WTC11 (cell line): ENCODE measurements at places on chromosomes 2 and 18. TPM values are rescaled to one million over a fixed set of nuclear protein-coding genes. Genes with fewer than 3 reads are reported as not detected.

DNA sequence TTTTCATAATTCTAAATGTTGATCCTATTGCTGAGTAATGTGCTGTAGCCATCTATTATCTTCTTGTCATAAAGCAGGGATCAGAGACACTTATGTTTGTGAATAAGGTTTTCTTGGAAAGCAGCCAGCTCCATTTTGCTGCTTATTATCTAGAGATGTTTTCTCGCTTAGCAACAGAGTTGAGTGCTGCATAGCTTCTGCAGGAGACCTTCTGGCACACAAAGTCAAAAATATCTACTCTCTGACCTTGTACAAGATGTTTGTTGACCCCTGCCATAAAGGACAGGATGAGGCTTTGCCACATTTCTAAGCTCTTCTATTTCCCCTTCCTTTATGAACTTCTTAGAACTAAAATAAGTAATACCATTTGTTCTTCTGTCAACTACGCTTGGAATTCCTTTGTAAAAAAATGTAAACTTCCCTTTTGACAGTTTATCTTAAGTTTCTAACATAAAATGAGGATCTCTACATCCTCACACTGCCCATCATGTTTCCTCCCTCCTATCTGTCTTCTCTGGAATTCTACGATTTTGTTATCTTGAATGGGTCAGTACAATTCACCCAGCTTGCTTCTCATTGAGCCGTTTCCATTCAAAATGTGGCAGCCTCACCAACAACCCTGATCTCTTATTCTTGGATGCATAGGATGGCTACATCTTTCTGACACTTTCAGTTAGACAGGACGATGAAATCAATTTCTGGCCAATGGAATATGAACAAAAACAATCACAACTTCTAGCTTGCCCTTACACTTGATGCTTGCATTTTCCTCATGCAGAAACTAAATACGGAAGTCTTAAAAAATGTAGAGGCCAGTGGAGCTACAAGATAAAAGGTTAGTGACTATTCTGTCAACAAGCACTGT, 1377.0 kb downstream of the SUCLG1 start:
- H3K27ac ChIP-seq, result no peak overlapping the region
- no peaks in the 10 kb centered on the region for H3K36me3 ChIP-seq
- no peaks in the 10 kb centered on the region for H3K4me1 ChIP-seq
- no peaks in the 10 kb centered on the region for H3K27me3 ChIP-seq

Gene UBR3
- 13.0 to 16.4 TPM (median 14.3 TPM) in 3 replicates for total RNA-seq

- no peak overlapping the region for H3K4me3 ChIP-seq
- no peaks in the 10 kb centered on the region for H3K4me1 ChIP-seq
- peaks cover 5% of the 10 kb centered on the region; the same call in 1 of the 2 replicates for H3K36me3 ChIP-seq
- H3K27ac ChIP-seq, result no peak overlapping the region
Observed at GRCh38 chr2:30711646-30712085, 95.6 kb downstream of the CAPN13 start.

Gene MAP3K19
- not detected in 3 replicates for total RNA-seq

GRCh38 chr2:190766174-190766572, 114.4 kb upstream of the GLS start:
- DNase-seq, result no peak
- H3K27me3 ChIP-seq, result no peaks in the 10 kb centered on the region
- H3K4me3 ChIP-seq, result no peak overlapping the region
- no peak overlapping the region for H3K27ac ChIP-seq
- no peaks in the 10 kb centered on the region for H3K36me3 ChIP-seq

GRCh38 chr2:177942731-177943130, 129.8 kb downstream of the PDE11A start:
- no peak overlapping the region for H3K4me3 ChIP-seq
- H3K4me1 ChIP-seq, result no peaks in the 10 kb centered on the region
- no peak overlapping the region for H3K27ac ChIP-seq
- H3K36me3 ChIP-seq, result peaks cover 3% of the 10 kb centered on the region; the same call in 1 of the 2 replicates

Gene ZC3H15
- 60.0 to 60.9 TPM (median 60.5 TPM) in 3 replicates for total RNA-seq

GRCh38 chr2:159249990-159250715, 36.4 kb downstream of the WDSUB1 start:
- no peaks in the 10 kb centered on the region for H3K27me3 ChIP-seq
- 0 out of 2 replicates have a peak overlapping the region, but pooled peaks have one; percentile 33 for H3K27ac ChIP-seq
- DNase-seq, result no peak
- no peak overlapping the region for H3K4me3 ChIP-seq
- H3K36me3 ChIP-seq, result peaks cover 14% of the 10 kb centered on the region
- H3K4me1 ChIP-seq, result no peaks in the 10 kb centered on the region

- H3K4me3 ChIP-seq, result no peak overlapping the region
- H3K27ac ChIP-seq, result no peak overlapping the region
- peaks cover 10% of the 10 kb centered on the region for H3K4me1 ChIP-seq
Observed at GRCh38 chr2:86636842-86637241, 13.2 kb upstream of the RNF103 start.

GRCh38 chr2:215754546-215754945, 258.8 kb downstream of the MREG start:
- H3K4me3 ChIP-seq, result no peak overlapping the region
- H3K27ac ChIP-seq, result no peak overlapping the region
- DNase-seq, result no peak
- H3K27me3 ChIP-seq, result no peaks in the 10 kb centered on the region

DNA sequence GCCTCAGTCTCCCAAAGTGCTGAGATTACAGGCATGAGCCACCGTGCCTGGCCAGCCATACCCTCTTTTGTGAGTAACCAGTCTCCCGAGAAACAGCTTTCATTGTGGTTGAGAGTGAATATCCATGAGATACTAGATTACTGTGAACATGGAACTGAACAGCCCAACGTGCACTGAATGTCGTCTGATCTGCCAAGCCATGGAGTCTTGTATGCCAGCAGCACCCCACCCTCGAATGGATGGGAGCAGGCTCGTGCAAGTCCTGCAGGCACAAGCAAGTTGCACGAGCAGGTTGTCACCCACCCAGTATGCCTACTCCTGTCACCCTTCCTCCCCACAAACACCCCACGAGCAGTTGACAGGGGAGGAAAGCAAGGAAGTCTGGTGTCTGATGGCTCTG, 36.5 kb upstream of the TFCP2L1 start:
- DNase-seq, result no peak
- H3K36me3 ChIP-seq, result no peaks in the 10 kb centered on the region
- no peaks in the 10 kb centered on the region for H3K27me3 ChIP-seq
- H3K4me3 ChIP-seq, result no peak overlapping the region
- H3K27ac ChIP-seq, result no peak overlapping the region

GRCh38 chr2:151197184-151198108, 64.2 kb downstream of the RBM43 start:
- H3K4me3 ChIP-seq, result no peak overlapping the region
- H3K27me3 ChIP-seq, result no peaks in the 10 kb centered on the region
- no peak for DNase-seq
- no peaks in the 10 kb centered on the region for H3K4me1 ChIP-seq

- H3K27ac ChIP-seq, result no peak overlapping the region; the same call in 1 of the 2 replicates
- no peak for DNase-seq
- peaks cover 39% of the 10 kb centered on the region for H3K4me1 ChIP-seq
- H3K36me3 ChIP-seq, result no peaks in the 10 kb centered on the region
- peak overlapping the region; percentile 53; the same call in 1 of the 2 replicates for H3K4me3 ChIP-seq
Observed at GRCh38 chr18:44743631-44744030, 62.9 kb downstream of the SETBP1 start.

- no peak overlapping the region for H3K27ac ChIP-seq
- H3K27me3 ChIP-seq, result no peaks in the 10 kb centered on the region
- peaks cover 32% of the 10 kb centered on the region for H3K4me1 ChIP-seq
- H3K36me3 ChIP-seq, result peaks cover 6% of the 10 kb centered on the region
Observed at GRCh38 chr2:67476809-67477790, 80.0 kb downstream of the ETAA1 start.
